ENCODE measurements at places on chromosomes 1 and 21.

DNA sequence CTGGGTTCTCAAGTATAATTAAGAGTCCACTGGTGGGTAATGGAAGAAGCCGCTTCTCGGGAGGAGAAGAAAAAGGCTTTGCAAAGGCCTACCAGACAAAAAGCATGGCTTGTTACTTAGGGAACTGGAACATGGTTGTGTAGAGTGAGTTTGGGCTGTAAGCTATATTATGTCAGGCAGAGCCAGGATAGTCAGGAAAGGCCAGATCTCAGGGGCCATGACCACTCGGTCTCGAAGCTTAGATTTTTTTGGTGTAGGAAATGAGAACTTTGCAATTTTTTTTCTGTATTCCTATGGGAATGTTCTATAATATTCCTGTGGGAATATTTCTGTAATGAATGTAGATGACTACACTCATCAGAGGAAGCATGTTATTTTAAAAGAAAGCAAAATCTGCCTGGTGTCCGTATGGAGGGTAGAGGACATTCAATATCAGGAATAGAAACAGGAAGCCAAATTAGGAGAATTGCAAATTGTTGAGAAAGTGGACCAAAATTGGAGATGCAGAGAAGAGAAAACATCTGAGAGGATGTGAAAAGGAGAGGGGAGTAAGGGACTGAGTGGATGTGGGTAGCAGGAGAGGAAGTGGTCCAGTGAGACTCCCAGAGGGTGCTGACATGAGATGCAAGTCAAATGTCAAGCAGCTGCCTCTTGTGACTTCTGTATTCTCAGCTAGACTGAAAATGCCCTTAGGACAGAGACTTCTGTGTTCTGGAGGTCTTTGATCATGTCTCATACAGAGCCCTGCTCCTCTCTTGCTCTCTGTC, 45.2 kb upstream of the HAO2 start:
- no peak for DNase-seq

DNA sequence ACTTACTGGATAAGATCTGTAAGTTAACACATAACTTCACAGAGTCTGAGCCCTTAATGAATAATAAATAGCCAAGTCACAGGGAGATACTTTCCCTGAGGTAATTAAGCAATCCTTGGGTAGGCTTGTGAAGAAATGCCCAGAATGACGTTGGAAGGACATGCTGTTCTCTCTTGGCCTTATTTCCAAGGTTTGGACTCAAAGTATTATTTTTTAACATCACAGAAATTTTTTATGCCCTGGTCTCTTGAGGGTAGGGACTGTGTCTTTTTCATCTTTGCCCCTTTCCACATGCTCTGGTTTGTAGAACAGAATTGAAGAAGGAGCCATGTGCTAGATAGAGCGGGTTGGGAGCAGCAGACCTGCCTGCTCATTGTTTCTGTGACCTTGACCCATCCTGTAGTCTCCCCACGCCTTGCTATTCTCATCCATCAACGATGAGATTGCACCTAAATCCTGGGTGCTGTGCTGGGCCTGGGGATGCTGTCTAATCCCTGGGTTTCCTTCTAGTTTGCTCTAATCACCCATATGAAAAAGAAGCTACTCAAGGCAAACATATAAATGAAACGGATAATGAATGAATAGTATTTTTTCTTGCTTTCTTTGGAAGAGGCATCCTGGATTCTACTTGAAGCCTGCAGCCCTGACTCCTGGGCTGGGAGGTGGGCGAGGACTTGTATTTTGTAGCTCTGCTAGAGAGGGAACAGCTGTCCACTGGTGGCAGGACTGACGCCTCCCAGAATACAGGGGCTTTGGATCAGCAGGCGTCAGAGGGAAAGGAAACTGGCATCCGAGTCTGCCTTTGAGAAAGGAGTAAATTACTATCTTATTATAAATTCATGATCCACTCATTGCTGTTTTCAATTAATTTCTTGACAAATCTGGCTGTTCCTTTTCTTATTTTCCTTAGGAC, 17.5 kb upstream of the LAMTOR5 start:
- DNase-seq: no peak

GRCh38 chr1:23960291-23961020, 828 bp downstream of the PNRC2 start:
- no peak for DNase-seq

DNA sequence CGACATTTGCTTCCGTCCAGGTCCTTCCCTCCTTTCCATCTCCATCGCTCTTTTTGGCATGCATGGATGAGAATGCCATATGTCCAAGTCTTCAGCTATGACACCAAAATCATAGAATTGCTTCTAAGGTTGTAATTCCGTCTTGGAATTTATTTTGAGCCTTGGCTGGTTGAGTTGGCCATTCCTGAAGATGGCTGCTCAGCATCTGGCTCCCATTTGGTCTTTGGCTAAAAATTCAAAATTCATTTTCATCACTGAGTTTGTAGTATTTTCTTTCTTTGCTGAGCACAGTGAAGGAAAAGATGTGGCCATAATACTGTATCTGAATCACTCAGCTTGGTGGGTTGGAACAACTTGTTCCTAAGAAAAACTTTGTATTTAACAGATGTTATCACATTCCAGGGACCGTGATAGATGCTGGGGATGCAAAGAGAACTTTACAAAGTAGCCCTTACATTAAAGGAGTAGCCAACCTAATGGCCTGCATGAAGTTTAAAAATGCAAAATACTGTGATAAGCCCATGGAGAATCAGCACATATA, 15.6 kb downstream of the JUN start:
- no peak for DNase-seq

- no peak for DNase-seq
These were observed 207.3 kb downstream of the LHX8 start for GRCh38 chr1:75341537-75341936.

DNA sequence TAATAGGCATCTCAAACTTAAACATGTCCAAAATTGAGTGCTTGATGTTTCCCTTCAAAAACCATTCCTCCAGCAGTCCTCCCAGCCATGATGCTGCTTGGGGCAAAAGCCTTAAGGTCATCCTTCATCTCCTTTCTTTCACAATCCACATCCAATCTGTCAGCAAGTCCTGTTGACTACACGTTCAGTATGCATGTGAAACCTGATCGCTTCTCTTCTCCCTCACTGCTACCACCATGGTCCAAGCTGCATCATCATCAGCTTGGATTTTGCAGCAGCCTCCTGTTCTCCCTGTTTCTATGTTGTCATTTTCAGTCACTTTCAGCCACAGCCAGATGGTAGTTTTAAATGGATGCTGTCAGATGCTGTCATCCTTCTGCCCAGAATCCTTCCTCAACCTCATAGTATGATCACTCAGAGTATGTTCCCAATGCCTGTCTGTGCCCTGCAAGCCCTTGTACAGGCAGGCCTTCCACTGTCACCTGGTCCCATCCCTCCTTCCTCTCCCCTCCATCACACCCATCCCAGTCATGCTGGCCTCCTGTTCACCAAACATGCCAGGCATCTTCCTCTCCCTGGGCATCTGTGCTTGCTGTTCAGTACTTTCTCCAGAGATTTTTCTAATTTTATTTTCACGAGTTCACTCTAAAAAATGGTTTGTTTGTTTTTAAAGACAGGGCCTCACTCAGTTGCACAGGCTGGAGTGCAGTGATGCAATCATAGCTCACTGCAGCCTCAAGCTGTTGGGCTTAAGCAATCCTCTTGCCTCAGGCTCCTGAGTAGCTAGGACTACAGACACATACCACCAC, 66.0 kb downstream of the SYDE2 start:
- no peak for DNase-seq

- no peak for DNase-seq
These were observed 319.2 kb downstream of the TPR start for GRCh38 chr1:186055846-186056245.

DNA sequence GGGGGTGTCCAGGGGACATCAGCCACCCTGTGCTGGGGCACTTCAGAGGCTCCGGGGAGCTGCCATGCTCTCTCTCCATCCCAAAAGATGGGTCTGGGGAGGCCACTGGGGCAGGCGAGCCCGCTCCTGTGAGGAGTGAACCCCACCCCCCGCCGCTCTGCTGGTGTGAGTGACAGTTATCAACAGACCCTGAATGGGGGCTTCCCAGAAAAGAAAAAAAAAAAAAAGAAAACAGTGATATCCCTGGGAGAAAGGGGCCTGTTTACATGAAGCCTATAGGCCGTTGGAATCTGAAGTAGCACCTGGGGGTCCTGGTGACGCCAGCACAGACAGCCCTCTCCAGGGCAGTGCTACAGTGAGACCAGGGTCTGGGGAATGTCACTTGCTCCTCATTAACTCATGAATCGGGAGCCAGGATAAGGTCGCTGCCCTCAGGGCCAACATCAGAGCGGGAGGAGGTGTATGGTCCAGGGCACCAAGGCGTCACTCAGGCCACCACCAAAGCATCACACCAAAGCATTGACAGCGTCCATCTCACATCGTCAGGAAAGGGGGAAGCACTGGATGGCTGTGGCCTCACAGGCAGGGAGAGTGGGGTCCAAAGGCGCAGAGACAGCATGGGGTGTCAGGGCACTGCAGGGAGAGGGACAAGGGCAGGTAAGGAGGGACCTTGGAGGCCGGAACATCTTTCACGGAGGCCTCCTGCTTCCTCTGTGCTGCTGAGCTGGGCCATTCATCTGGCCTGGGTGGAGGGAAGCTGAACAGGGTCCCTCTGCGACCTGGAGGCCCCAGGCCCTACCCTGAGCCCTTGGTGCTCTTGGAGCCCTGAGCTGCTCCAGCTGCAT, 8.4 kb upstream of the NPHP4 start:
- no peak for DNase-seq

- no peak for DNase-seq
These were observed 36.2 kb downstream of the MEF2D start for GRCh38 chr1:156464335-156464734.

- DNase-seq: no peak
These were observed 139.2 kb downstream of the CLIC6 start for GRCh38 chr21:34807881-34808568.

DNA sequence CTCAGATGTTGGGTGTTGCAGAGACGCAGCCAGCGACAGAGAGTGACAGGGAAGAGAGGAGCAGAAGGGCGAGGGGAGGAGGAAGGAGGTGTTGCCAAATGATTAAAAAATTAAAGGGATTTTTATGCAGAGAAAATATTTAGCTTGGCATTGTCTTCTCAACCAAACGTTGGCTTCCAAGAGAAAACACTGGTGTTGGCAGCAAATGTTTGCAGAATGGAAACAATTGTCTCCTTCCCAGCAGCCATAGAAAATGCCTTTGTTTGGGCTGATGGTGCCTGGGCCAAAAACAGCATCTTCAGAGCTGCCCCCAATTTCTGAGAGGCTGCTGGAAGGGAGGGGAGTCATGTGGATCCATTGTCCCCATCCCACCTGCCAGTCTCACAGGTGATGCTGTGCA, 29.7 kb upstream of the GRIK3 start:
- DNase-seq: no peak

GRCh38 chr1:19442154-19443096, 42.9 kb downstream of the CAPZB start:
- DNase-seq: no peak

DNA sequence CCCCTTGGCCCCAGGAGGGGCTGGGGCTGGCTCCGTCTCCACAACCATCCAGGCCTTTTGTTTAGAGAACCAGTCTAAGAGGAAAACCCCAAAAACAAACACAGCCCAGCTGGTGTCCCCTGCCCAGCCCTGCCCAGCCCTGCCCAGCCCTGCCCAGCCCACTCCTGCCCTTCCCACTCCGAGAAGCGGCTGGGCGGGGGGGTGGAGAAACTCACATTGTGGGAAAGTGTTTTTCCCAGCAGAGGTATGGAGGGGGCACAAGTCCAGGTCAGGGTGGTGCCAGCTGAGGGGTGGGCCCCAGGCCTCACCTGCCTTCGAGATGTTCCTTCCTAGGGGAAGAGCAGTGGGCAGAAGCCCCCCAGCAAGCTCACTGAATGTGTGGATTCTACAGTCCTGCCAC, 10.0 kb upstream of the FAM131C start:
- DNase-seq: no peak

GRCh38 chr1:171712341-171712740, 29.5 kb downstream of the VAMP4 start:
- DNase-seq: no peak

- no peak for DNase-seq
These were observed 40.6 kb downstream of the DRAM2 start for GRCh38 chr1:111099289-111099688.

GRCh38 chr1:235423214-235423652, 56.0 kb downstream of the TBCE start:
- no peak for DNase-seq

- DNase-seq: no peak
These were observed 128.4 kb downstream of the NTMT2 start for GRCh38 chr1:170274131-170274501.
